ENCODE measurements at places on chromosomes 11 and 22. TPM values are rescaled to one million over a fixed set of nuclear protein-coding genes. Genes with fewer than 3 reads are reported as not detected.

GRCh38 chr11:27349919-27350318 is 13.1 kb downstream of the CCDC34 start:
- DNase-seq, result no peak

MYBPC3 gene
- polyA plus RNA-seq, result 0.13 TPM

PAFAH1B2 gene
- 83.9 TPM for polyA plus RNA-seq

DNA sequence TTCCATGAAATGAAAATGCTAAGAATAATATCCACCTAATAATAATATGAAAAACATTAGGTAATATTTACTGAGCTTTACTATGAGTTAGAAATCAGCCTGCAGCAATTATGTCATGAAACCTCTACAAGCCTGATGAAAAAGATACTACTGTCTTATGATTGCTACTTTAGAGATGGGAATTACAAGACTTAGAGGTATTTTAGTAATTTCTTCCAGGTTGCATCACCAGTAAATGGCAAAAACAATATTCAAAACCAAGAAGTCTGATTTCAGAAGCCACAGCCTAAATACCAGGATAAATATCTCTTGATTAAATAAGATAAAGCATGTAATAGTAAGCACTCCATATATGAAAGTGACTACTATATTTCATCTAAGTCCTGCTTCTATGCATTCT is 13.8 kb downstream of the OR5B21 start:
- no peak for DNase-seq

DNA sequence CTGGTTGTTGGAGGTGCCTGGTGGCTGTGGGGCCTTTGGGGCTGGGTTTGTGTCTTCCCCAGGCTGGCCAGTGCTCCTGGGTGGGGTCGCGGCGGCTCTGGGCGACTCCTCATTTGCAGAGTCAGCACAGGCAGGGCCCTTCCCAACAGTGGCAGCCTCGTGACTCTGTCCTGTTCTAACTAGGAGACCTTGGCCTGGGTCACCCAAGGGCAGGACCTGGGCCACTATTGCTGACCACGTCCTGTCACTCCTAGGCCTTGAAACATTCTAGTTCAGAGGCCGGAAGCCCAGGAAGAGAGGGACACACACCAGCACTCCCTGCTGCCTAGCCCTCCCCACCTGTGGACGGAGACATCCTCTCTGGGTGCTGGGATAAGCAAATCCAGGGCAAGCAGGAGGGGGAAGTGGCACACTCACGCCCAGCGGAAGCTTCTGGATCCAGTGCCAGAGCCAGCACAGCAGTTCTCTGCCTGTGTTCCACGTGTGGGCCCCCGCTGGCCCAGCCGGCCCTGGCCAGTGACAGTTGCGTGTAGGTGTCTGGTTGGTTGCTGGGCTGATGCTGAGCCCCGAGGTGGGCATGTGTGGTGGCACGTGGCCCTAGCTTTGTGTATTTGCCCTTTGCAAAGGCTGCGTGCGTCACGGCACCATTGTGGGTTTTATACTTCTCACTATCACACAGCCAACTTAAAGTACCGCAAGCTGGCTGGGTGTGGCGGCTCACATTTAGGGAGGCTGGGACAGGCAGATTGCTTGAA is 4.3 kb upstream of the CHID1 start:
- no peak for DNase-seq

KCNC1 gene
- polyA plus RNA-seq, result 1.5 TPM

NRXN2 gene
- polyA plus RNA-seq, result 14.9 TPM

DNA sequence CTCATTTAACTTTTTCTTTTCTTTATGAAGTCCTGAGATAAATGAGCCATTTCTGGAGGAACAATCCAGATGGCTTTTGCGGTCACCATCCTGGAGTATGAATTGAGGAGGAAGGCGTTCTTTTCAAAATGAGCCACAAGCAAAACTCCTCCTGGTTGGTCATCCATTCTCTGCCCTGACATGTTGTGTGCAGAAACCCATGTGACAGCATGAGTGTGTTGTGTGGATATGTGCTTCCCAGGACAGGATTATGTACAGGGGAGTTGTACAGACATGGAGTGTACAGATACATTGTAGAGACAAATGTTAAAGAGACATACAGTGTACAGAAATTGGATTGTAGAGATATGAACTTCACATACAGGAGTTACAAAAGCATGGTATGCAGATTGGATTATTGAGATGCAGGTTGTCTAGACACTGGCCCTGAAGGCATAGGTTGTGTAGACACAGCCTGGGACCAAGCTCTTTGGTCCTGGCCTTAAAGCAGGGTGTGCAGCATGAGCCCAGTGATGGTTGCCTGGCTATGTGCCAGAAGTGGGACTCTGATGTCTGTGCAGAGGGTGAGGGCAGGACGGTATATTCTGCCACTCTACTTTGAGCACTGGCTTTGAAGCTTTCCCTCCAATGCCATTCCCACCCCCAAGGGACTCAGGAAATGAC is 178.5 kb upstream of the ZBED5 start:
- no peak for DNase-seq

DNA sequence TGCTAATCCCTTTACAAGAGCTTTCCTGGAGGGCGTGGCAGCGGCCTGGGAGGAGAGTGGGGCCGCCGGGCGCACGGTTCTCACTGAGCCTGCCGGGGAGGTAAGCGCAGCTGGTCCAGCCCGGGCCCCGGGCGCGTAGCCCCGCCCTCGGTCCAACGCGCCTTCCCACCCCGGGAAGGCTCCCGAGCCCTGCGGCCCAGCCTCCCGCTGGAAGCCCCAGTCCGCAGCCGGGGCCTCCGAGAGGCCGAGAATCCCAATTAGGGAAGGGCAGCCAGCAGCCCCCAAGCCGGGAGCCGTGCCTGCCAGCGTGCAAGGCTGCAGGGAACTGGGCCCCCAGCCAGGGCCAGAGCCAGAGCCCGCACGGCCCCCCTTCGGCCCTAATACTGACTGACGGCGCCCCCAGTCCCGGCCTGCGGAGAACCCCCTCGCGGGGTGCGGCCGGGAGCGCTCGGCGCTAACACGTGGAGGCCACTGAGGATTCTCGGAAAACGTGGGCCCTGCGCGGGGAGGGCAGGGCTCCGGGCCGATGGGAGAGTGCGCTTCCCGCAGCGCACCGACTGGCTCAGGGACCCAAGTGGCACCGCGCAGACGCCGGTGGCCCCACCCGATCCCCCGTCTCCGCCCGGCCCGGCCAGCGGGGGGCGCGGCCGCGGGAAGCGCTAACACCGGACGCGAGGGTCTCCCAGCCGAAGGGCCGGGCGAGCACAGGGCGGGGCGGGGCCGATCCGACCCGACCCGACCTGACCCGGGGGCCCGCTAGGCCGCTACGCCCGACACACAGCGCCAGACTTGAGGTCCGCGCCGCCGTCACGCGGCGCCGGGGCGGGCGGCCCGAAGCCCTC is 5.7 kb downstream of the ZFTA start:
- no peak for DNase-seq

Data from left kidney (tissue), 8 donors.